Fibroblast of upper back skin (primary cell): ENCODE measurements at places on chromosomes 6 and 20.

DNA sequence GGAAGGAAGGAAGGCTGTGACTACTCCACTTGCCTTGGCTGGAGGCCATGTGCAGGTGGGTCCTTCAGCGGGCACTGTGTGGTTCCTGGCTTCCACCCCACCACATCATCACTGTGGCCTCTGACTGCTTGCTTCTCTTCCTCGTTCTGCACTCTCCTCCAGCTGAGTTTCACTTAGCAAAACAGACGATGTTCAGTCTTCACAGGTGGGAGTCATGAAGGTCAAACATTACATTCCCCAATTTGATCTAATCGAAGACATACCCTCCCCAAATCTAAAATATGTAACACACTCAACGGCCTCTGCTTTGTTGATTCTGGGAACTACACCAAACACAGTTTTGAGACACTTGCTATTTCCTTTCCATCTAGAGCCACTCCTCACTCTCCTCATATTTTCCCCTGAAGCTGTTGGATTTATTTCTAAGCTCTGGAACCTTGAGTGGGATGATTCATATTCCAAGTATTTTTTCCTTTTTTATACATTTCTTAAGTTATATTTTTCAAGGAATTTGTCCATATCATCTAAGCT, 132.5 kb upstream of the FOXA2 start:
- peak; percentile 41 for DNase-seq

DNA sequence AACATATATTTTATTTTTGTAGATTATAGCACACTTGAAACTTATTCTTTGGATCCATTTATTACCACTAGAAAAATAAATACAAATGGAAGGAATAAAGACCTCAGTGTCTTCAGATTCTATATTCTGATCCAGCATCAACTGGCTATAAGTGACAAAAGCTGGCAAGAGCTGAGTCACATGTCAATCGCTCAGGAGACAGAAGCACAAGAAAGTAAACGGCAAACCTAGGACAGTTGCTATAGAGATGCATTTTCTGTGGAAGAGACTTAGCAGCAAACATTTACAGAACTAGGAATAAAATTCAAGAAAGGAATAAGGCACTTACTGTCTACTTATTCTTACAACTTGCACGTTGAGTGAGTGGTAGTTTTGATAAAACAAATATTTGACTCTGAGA, 230.4 kb downstream of the CLVS2 start:
- no peak for DNase-seq

GRCh38 chr6:130473886-130474285, 108.1 kb downstream of the TMEM200A start:
- DNase-seq = peak; percentile 49

DNA sequence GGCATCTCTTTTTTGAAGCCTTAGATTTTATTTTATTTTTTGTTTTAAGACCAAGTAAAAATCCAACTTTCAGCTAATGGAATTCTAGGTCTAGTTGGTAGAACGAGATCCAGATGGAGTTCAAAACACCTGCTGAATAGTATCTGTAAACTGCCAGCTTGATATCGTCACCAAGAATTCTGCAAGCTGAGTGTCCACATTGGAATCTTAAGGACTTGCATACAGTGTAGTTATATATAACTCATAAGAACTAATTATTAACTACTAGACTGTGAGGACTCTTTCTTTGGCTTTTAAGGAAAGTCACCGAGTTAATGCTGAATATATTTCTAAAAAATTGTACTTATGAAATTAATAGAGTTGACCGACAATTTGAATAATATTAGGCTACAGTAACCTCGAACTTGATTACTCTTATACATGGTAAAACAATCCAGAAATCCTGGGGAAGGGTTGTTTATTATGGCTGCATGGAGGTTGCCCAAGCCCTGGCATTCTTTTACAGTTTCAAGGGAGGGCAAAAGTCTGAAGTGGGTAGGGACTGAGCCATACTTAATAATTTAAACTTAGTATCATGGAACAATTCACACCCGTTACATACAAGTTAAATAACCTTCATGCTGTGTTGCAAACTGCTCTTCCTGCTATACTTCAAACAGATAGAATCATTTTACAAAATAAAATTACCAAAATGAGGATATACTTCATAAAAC, 553.9 kb downstream of the PTPRT start:
- DNase-seq = no peak

GRCh38 chr20:530321-530720, 13.3 kb downstream of the CSNK2A1 start:
- DNase-seq = no peak

GRCh38 chr6:35065870-35066269, 75.3 kb downstream of the TCP11 start:
- no peak for DNase-seq

- peak; percentile 51 for DNase-seq
Measured at GRCh38 chr20:62953839-62954703, 1.6 kb downstream of the SLC17A9 start.

DNA sequence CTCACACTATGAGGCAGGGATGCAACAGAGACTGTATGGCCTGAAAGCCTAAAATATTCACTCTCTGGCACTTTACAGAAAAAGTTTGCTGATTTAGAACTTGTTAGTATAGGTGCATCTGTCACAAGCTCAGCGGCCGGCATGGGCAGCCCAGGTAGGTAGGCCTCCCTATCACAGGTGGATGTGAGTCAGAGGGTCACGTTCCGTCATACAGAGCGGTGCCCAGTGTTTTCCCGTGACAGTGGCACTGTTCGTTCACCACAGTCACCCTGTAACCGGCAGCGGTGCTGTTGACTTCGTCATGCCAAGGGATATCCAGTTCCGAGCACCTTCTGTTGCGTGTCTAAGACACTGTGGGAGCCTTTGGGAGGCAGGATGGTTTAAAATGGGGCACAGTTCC, 32.9 kb upstream of the PXDC1 start:
- DNase-seq = no peak

- DNase-seq = no peak
Measured at GRCh38 chr20:45459606-45460005, 9.9 kb upstream of the WFDC2 start.

GRCh38 chr20:50043573-50044352, 61.0 kb downstream of the SNAI1 start:
- no peak for DNase-seq

DNA sequence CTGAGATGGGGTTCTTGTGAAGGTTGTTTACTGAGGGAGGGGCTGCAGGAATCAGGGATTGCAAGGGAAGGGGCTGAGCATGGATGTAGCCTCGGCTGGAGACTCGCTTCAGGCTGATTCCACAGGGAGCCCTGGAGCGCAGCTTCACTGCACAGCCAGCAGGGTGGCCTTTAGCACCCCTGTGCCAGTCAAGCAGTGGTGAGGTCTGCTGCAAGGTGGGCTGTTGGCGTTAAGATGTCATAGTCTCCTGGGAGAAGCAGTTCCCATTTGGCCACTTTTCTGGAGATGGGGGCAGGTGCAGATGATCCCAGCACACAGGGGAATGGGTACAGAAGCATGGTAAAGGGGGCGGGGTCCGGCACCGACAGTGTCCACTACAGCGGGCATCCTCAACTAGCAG, 126.3 kb downstream of the TOX2 start:
- DNase-seq = no peak

DNA sequence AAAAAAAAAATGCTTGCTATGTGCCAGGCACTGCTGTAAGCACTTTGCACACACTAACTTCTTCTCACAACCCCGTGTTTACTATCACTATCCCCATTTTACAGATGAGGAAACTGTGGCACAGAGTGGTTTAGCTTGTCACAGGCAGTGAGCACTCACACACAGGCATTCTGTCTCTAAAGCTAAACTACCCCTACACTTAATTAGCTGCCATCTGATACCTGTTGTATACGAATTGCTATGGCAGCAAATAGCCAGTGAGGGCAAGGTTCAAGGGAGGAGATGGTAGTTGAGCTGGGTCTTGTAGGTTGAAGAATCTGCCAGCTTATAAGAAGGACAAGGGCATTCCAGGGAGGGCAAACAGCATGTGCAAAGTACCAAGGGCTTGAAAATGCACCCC, 5.2 kb downstream of the TNNC2 start:
- DNase-seq = no peak

GRCh38 chr6:165917576-165917975, 250.1 kb downstream of the TBXT start:
- DNase-seq = no peak

DNA sequence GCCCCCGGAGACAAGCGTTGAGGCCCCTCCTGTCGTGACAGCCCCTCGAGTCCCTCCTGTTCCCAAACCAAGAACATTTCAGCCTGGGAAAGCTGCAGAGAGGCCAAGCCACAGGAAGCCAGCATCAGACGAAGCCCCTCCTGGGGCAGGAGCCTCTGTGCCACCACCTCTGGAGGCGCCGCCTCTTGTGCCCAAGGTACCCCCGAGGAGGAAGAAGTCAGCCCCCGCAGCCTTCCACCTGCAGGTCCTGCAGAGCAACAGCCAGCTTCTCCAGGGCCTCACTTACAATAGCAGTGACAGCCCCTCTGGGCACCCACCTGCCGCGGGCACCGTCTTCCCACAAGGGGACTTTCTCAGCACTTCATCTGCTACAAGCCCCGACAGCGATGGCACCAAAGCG, 72.4 kb downstream of the SERAC1 start:
- DNase-seq = no peak

GRCh38 chr6:161406646-161407045, 132.8 kb upstream of the AGPAT4 start:
- peak; percentile 99 for DNase-seq

DNA sequence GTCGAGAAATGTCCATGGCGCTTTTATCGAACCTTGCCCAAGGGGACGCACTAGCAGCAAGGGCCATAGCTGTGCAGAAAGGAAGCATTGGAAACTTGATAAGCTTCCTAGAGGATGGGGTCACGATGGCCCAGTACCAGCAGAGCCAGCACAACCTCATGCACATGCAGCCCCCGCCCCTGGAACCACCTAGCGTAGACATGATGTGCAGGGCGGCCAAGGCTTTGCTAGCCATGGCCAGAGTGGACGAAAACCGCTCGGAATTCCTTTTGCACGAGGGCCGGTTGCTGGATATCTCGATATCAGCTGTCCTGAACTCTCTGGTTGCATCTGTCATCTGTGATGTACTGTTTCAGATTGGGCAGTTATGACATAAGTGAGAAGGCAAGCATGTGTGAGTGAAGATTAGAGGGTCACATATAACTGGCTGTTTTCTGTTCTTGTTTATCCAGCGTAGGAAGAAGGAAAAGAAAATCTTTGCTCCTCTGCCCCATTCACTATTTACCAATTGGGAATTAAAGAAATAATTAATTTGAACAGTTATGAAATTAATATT, 115.7 kb downstream of the TMEM242 start:
- DNase-seq = no peak

DNA sequence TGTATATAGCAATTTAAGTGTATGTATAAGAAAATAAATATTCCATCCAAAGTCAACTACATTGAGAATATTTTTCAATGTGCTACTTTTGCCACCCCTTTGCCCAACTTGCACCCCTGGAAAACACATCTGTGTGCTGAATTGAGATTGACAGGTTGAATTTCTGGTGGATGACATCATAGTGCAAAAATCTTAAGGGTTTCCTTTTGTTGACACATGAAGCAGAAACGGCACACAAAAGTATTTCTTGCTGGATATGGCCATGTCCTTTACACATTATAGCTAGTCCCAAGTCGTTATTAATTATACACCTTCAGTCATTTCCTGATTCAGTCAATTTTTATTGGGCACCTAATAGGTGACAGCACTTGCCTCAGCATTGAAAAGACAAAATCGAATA, 188.7 kb upstream of the FBXL4 start:
- DNase-seq = no peak

GRCh38 chr6:137213331-137213740, 5.8 kb downstream of the IFNGR1 start:
- no peak for DNase-seq

- no peak for DNase-seq
Measured at GRCh38 chr20:6618051-6618450, 149.4 kb upstream of the BMP2 start.

DNA sequence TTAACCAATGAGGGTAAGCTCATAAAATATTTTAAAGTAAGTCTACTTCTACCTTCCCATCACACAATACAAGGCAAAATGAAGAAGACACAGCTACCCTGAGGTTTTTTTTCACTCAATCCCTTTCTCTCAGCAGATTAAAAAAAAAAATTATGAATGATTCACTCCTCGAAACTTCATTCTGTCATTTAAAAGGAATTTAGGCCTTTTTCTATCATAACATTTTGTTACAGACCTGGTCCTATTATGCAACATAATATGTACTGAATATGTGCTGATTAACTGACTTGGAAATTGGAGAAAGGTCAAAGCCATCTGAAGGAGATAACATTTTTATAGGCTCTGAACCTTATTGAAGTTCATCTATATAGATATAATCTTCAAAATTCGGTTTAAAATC, 45.5 kb downstream of the PRL start:
- peak; percentile 77 for DNase-seq

DNA sequence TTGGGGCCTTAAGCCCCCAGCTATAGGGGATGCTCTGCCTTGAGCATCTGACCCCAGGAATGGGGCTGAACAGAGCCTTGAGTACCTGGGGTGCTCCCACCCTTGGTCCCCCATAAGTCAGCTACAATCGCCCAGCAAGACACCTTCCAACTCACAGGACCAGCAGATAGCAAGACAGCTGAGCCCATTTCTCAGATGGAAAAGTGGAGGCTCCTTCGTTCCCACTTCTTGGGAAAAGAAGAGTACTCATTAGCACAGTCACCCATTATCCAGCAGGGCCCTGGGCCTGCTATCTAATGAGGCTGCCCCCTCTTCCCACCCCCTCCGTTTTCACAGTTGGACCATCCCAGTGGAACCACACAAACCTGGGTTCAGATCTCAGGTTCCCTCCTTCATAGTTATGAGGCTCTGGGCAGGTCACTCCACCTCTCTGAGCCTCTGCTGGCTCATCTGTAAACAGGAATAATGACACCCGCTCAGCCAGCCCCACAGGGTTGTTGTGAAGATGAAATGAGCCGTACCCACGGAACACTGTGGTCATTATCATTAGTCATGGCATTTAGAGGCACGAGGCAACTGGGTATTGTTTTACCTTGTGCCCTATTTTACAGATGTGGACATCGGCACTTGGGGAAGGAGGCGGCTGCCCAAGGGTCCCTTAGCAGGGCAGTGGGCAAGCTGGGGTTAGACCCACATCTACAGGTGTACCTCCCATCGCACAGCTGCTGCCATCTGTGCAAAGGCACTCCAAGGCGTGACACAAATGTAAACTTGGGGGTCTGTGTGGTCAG, 4.5 kb downstream of the LPIN3 start:
- DNase-seq = no peak

DNA sequence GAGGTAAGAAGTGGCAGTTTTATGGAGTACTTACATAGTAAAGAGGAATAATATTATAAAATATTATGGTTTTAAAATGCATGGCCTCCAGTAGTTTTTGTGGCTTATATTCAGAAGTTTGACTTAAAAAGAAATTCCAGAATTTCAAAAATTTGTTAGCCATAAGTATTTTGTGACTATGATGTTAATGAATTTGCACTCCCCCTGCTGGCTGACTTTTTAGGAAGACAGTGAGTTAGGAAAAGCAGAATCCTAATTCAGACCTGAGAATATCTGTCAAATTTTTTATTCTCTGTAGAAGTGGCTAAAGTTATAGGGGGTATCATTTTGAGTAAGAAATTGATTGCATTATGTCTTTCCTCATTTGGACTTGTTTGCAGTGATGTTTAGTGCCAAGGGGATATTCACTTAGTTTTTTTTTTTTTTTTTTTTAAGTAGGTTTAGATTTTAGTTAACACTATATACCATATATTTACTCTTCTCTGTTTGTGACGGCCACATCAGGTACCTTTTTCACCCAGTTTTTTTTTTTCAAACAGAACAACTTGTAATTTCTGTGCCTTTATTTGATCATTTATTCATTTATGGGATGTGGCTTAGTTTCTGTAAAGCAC, 40.8 kb downstream of the ZFAND3 start:
- peak; percentile 57 for DNase-seq

- DNase-seq = no peak
Measured at GRCh38 chr6:41587131-41587879, 41.1 kb downstream of the FOXP4 start.
